Right forelimb (tissue), 1 donor: ENCODE measurements at places on chromosomes 7 and 10.
A peak's percentile ranks its signal among the peaks of the same experiment; 100 is the strongest.

DNA sequence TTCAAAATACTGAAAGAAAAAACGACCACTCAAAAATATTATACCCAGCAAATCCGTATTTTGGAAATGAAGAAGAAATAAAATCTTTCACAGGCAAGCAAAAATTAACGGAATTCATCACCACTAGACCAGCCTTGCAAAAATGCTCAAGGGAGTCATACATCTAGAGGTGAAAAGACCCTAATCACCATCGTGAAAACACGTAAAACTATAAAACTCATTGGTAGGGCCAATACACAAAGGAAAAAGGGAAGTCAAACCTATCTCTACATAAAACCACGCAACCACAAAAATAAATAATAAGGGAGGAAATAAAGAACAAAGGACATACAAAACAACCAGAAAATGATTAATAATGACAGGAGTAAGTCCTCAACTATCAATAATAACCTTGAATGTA is 6.6 kb upstream of the AKR1B1 start:
- no peak for DNase-seq

DNA sequence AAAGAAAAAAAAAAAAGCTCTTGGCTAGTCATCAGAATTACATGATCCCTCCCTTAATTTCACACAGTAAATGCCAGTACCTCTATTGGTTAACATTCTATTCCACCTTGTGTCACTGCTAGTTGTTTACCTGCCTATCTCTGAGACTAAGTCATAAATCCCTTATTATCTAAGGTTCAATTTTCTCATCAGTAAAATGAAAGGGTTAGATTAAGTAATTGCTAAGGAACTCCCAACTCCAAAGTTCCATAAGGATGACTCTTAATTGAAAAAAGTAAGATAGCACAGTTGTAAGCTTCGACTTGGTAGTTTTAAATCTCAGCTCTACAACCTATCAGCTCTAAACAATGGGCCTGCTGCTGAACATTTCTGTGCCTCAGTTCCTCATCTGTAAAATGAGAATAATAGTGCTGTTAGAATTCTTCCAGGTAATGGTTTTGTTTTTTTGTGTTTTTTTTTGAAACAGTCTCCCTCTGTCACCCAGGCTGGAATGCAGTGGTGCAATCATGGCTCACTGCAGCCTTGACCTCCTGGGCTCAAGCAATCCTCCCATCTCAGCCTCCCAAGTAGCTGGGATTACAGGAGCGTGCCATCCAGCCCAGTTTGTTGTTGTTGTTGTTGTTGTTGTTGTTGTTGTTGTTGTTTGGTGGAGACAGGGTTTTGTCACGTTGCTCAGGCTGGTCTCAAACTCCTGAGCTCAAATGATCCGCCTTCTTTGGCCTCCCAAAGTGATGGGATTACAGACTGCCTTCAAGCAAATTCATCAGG is 35.6 kb downstream of the SRPK2 start:
- no peak for DNase-seq

DNA sequence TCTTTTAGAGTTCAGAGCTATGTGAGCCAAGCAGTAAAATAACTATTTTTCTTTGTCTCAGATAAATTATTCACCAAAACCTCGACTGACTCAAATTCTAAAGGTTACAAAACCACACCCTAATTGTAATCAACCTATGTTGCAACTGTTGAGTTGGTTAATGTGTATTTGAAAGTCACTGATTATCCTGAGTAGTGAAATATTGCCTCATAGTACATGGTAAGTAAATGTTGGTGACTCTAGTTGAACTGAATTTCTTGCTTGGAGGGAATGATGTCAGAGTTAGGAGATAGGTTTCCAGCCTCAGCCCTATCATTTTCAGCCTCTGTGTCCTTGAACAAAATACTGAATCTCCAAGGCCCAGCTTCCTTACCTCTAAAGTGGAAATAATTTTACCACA is 3.0 kb upstream of the CYP2C18 start:
- DNase-seq, result no peak

GRCh38 chr10:72952642-72953158 is 1.9 kb downstream of the PLA2G12B start:
- no peak for DNase-seq

GRCh38 chr10:78000956-78001472 is 28.3 kb downstream of the POLR3A start:
- DNase-seq, result no peak

DNA sequence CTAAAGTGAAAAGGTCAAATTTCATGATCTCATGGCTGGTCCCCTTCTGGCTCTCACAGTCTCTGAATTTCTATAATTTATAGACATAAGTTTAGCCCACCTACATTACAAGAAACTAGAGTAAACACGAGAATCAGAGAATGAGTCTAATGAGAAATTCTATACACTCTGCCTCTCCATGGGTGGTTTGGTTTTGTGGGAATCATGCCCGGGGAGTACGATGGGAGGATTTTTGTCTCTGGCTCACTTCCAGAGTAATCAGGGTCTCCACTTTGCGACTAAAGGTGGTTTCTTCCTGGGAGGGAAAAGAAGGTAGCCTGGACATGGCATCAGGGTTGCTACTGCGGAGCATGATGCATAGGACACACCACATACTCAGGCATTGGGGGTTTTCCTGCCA is 69.7 kb downstream of the MRC1 start:
- DNase-seq, result no peak

DNA sequence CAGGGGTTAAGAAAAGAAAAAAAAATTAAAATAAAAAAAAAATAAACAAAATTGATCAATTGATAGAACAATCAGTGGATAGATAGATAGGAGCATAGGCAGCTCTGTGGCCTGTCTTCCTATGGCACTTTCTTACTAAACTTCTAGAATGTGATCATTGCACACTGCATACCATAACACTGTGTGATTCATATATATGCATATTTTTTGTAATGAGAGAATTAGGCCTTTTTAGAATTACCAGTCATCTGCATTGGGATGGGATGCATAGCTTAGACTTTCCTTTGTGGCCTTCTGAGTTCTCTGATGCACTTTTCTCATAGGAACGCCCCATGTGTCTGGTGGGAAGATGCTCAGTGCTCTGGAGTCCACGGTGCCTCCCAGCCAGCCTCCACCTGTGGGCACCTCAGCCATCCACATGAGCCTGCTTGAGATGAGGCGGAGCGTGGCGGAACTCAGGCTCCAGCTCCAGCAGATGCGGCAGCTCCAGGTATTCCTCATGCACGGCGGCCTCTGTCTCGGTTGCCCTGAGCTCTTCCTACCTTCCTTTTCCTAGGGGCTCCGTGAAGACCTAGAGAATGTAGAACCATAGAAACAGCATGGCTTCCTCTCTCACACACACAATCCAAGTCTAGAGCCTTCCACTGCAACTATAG is 222.5 kb downstream of the ARHGAP21 start:
- DNase-seq, result no peak

DNA sequence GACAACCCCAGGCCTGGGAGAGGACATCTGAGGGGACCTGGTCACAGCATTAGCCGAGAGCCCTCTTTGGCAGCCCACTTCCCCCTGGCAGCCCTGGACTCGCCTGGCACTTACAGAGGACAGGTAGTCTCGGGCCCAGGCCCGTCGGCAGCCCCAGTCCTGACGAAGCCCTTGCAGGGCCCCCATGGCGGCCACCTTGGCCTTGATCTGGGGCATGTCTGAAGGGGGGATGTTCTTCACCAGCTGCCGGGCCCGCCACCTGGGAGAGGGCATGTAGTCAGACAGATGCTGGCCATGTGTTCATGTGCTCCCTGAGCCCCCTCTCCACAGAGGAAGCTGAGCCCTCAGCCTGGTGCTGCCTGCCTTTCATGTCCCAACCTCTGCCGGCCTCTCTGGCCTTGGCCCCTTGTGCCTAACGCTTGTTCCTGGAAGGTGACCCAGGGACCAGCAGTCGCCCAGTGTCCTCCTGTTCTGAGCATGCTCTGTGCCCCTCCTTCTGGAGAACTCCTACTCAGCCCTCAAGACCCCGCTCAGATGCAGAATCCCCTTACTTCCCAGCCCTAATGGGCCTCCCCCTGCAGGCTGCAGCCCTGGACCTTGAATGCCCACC is 13.9 kb downstream of the MYO1G start:
- DNase-seq, result peak; percentile 35

GRCh38 chr10:35089611-35090161 is 455 bp downstream of the CUL2 start:
- DNase-seq, result peak; percentile 51

GRCh38 chr10:85604884-85605283 is 761.7 kb downstream of the GRID1 start:
- no peak for DNase-seq

DNA sequence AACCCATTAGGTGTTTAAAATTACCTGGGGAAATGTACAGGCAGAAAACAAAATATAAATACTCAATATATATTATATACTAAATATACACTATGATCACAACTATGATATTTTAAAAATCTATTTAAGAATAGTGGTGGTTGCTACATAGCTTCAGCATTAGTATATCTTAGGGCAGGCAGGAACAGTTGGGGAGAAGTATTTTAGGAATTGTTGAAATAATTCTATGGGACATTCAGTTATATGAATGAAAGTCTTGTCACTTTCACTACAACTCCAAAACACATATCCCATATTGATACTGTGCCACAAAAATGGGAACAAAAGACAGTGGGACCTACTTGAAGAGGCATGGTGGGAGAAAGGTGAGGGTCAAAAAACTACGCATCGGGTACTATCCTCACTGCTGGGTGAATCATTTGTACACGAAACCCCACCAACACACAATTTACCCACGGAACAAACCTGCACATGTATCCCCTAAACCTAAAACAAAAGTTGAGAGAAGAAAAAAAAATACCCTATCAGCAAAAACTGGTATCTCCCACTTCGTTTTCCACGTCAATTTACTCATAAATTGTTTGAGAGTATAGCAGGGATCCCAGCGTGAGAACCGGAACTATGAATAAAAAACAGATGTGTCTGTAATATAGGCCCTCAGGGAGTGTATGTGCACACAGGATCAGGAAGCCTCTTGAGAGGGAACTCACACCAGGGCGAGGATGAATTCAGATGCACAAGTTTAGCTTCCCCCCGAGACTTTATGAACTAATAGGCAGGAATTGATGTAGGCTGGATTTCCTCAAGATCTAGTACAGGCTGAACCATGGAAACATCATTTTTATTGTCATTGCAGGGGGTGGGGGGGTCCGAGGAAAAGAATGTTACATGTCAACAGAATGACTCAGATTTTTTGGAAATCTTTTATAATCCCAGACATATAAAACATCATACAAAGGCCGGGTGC is 16.2 kb downstream of the SLC16A12 start:
- DNase-seq, result no peak

GRCh38 chr10:35306852-35307251 is 29.5 kb upstream of the CCNY start:
- no peak for DNase-seq

DNA sequence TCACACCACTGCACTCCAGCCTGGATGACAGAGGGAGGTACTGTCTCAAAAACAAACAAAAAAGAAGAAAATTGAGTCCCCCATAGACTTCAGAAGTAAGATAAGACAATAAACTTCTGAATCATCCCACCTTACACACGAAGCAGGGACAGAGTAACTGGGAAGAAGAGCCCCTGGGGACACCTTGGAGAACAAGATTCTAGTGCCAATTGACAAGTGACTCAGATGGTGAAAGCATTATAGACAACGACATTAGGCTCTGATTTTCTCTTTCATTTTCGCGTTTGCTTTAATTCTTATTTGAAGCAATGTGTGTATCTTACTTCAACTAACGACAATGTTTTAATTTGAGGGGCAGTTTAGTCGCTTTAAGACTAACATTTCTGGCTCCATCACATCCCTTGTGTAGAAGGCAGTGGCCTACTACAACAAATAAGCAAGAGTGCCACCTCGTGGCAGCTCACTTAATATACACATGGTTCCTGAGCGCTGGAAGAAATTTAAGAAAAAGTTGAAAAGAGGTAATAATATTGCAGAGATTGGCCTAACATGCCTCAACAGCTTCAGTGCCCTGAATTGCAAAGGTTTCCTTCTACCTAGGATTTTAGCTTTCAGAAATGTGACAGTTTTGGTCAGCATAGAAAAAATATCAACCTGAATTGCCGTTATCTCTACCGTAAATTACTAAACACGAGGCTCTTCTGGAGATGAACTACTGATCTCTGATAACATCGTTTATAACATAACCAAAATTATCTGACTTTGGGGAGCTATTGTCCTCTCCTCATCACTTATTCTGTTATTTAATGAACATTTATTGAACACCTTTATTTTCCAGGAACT is 36.7 kb downstream of the ASNS start:
- DNase-seq, result peak; percentile 62

DNA sequence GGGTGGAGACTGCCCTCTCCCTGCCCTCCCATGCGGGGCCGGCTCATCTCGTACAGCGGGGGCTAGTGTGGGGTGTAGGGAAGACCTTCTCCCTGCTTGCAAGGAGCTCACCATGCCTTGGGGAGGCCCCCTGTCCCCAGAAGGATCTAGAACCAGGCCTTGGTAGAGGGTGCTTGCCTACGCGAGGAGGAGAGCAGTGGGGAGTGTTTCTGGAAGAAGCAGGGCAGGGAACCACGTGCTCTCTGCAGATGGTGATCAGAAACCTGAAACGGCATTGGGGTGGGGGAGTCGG is 2.7 kb downstream of the MAFK start:
- no peak for DNase-seq
